DMS153 (cell line): ENCODE measurements at places on chromosomes 5 and 9.

GRCh38 chr5:15070907-15071306, 199.3 kb upstream of the ANKH start:
- no peak for DNase-seq

DNA sequence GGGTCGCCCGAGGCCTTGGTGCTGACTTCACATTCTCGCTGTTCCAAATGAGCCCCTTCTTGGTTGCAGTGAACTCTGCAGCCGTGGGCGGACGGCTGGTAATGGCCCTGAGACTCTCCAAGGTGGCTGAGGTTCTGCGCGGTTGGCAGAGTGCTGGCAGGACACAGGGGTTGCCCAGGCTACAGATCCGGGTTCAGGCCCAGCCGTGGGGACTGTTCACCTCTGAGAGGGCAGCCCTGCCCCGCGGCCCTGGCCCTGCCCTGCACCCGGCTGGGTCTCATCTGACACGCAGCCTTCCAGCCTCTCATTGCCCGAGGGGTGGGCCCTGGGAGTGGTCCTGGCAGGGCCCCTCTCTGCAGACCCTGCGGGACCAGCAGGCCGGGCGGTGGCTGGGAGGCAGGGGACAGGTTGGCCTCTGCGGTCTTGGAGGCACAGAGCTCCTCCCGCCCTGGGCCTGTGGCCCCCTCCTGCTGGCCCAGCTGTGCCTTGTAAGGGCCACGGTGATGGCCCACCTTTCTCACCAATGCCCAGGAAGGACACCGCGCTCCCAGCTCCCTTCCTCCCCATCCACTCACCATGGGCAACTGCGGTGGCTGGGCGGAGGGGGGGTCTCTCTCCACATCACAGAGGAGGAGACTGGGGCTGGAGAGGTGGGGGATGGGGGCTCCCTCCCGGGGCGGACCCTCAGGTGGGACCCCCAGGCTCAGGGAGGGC, 51.6 kb downstream of the AHRR start:
- peak; percentile 45 for DNase-seq

DNA sequence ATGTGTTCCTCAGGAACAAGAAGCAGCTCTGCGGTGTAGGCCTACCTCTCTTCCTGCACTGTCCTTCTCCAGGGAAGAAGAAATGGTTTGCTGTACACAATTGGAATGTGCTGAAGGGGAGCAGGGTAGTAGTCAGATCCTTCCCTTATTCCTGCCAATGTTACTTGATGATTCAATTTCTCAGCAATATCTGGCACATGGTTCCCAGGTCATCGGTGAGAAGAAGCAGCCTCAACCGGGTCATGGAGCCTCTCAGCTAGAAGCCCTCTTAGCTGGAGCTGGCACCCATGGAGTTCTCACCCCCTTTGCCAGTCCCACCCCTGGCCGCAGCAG, 36.9 kb downstream of the ACTBL2 start:
- no peak for DNase-seq

DNA sequence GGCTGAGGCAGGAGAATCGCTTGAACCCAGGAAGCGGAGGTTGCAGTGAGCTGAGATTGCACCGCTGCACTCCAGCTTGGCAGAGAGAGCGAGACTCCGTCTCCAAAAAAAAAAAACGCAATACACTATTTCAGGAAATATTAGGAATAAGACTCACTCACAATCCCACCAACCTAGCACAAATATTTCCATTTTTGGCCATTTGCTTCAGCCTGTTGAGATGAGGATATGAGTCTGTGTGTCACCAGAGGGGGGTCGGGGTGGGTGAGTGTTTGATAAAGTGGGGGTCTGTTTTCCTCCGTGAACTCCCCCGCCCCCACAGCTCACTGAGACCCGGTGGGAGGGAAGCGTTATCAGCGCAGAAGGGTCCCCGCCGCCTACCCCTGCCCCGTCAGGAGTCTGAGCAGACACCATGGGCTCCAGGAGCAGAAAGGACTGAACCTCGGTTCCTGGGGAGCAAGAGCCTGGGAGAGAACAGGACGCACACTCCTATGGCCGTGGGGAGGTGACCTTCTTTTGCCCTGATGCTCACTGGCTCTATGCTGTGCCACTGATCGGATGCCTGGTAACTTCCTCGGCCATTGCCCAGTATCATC, 153.8 kb upstream of the PHYKPL start:
- no peak for DNase-seq

- no peak for DNase-seq
These were observed 701.7 kb downstream of the CETN3 start for GRCh38 chr5:89707891-89708290.

DNA sequence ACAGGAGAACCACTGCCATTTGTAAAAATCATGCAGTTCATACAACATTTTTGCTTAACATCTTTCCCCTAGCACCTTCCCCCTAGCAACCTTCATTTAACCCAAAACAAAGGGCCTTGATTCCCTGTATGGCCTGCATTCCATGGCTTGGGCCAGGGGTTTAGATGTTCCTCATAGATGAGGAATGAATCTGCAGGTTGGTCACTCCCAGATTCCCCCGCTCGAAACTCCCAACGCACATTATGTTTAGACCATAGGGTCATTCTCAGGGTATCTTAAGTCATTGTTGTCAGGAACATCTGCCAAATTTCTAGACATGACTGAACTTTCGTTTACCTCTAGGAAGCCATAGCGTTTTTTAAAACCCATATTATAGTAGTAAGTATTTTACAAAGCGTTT, 282.2 kb upstream of the VLDLR start:
- no peak for DNase-seq

DNA sequence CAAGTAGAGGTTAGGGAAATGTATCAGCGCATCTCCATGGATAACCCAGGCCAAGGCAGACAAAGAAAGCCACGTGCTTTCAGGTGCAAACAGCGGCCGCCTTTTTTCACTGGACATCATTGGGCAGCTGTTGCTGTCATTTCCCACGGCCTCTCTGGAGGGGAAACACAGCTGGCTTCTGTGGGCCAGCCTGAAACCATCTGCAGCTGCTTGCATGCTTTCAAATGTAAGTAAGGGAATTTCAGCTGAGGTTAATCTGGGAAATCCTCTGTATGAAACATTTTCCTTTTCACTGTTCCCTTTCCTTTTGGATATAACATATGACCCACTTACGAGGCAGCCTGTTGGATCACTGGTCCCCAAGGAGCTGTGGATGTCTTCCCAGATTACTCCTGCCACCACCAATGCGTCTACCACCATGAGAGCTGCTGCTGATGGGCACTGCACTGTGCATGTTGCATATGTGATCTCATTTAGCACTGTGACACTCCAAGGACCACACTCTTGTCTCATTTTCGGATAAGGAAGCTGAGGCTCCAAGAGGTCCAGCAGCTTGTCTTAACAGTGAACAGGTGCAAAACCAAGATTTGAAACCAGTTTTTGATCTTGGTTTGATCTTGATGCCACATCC, 106.3 kb downstream of the C9orf152 start:
- DNase-seq = no peak

GRCh38 chr9:81123526-81123925, 565.8 kb downstream of the TLE1 start:
- DNase-seq = no peak

DNA sequence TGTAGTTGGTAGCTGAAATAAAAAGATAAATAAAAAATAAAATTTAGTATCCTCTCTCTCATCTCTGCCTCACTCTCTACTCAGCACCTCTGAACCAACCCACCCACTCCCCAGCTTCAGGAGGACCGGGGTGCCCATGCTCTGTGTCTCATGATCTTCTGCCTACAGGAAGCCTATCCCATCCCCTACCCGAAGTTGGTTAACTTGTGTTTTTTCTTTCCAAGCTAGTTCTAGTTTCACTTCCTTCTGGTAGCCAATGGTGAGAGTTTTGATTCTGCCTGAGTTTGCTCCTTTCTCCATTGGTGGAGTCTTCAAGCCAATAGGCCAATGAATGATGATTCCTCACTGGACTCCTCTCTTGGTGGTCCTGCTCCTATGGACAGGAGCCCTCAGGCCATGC, 32.1 kb downstream of the SNX24 start:
- no peak for DNase-seq
